Amniotic stem cell (primary cell): ENCODE measurements at places on chromosomes 4 and X.
A peak's percentile ranks its signal among the peaks of the same experiment; 100 is the strongest.

DNA sequence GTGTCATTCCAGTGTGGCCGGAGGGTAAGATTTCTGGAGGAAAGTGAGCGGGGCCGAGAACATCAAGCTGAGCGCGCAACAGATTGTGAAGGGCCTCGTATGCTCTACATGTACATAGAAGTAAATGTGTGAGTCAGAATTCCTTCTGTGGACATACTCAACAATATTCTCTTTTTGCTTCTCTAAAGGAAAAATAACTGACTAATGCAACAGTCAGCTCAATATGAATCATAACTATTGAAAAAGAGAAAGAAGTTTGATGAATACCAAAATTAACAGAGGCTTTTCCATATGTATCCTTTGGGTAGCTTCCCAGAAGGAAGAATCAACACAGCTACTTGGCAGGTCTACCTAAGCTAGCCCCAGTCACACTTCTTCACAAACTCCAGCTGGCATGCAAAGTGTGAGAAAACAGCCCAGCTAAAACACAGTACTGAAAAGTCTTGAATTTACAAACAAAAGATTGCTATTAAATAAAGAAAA is 87.5 kb upstream of the ZFP42 start:
- DNase-seq: peak; percentile 85

- DNase-seq: no peak
These were observed 1450.3 kb downstream of the STIM2 start for GRCh38 chr4:28310926-28311325.

- DNase-seq: no peak
These were observed 54.3 kb downstream of the WWC2 start for GRCh38 chr4:183153190-183153916.

GRCh38 chrX:153633048-153633447 is 14.0 kb upstream of the DUSP9 start:
- no peak for DNase-seq

DNA sequence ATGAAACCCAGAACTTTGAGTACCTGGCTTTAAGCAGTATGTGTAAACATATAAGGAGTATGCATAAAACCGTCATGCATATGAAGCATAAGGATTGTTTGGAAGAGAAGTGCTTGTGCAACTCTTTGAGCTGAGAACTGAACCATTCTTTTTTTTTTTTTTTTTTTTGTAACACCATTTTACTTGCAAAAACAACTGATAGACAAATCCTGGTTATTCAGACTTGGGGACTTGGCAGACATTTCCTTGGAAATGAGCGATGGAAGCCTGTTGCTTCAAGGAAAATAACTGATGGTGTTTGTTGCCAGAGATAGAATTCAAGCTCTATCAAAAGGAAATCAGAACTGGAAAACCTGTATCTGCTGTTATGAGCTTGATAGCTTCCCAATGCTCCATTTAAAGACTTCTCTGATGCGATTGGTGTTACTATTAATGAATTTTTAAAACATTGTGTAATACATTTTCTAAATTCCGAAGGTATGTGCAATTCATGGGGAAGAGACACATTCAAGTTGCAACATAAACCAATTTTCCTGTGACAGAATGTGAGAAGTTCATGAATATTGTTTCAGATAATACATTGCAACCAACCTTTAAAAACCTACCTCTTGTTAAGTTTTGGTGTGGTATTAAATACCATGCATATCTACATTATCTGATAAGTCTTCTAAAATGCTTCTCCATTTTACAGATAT is 47.0 kb upstream of the FAT1 start:
- DNase-seq: no peak

DNA sequence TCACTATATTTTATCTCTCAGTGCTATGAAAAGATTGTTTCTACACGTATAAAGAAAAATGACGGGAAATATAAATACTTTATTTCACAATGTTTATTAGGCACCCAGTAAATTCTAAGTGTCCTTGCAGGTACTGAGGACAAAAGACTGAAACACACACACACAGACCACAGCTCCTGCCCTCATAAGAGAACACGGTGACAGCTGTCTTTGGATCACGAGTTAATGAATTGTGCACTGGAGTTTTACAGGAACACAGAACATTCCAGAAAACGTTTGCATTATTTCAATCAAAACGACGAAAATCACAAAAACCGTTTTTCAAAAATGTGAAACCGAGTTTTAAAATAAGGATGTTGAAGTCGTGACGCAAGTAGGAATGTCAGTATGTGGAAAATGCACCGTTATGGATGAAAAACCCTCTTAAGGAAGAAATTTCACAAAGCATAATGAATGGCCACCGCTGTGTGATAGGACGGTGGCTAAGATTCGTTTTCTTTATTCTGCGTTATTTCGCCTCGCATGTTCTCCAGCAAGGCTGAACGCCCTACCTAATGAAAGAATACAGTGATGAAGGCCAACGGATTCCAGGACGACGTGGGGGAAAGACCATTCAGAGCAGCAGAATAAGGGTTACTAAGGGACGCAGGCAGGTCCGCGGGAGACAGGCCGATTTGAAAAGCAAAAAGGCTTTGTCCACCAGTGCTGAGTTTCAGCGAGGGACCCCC is 24.2 kb downstream of the FAM156A start:
- no peak for DNase-seq

DNA sequence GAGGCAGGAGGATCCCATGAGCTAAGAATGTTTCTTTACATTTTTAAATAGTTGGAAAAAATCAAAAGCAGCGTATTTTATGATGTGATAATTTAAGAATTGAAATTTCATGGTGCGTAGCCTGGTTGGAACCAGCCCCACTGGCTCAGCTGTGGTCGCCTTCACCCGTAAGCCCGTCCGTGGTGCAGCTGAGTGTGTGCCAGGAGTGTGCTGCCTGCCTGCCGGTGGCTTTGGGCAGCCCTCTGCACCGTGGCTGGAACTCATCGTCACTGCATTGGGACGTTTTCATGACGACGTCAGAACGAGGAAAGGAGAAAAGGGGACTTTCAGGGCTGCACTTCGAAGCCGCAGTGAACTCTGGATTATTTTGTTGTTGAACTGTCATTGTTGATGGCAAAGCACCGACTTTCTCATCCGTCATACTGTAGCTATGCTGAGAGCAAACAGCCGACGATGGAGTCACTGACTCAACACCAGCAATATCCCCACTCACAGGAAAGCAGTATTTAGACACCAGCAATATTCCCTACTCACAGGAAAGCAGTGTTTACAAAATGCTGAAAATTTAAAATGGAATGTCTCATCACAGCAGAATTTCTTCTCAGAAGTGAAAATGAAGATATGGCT is 35.1 kb downstream of the PCGF3 start:
- no peak for DNase-seq

DNA sequence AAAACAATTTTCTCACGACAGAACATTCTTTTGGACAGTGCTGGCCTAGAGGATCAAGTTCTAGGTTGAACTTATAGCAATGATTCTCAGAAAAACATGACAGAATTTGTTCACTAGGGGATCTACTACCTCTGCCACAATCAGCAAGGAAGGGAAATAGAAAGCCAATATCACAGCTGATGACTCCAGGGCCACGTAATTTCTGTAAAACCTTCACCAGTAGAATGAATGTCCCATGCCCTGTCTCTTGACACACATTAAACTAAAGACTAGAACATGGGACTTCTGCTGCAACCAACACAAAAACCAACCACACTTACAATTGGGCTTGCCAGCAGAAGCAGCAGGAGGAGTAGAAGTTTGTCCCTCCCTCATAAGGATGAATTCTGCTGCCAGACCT is 86.0 kb upstream of the NPFFR2 start:
- no peak for DNase-seq

GRCh38 chr4:168019019-168019651 is 73.2 kb upstream of the ANXA10 start:
- peak; percentile 50 for DNase-seq

DNA sequence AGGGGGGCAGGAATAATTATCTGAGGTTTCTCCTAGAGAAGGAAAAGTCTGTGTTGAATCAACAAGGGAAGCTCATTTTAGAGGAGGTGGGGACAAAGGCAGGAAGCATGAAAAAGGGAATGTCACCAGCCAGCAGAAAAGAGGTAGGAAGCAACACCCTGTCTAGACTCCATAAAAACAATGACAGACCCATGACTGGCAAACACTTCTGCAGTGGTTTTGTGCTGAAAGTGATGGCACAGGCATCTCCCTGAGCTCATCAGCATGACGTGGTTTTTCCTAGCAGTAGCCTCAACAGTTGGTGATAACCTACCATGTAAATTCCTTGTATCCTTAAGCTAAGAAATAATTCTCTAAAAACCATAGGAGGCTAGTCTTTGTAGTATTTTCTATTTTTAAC is 110.7 kb upstream of the GALNT7 start:
- no peak for DNase-seq

- no peak for DNase-seq
These were observed 7.4 kb downstream of the SNCA start for GRCh38 chr4:89829470-89830138.

DNA sequence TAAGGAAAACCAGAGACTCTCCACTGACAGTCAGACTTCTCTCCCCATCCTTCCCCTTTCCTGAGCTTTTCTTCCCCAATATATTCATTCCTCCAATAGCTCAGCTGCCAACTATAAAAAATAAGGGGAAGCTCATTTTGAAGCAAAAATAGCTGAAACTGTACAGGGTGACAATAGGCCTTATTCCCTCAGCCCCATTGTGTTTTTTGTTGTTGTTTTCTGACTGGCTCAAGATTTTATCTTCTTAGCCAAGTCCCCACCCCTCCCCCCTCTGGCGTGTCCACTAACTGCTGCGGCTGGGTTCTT is 26.2 kb downstream of the PRPS1 start:
- no peak for DNase-seq

GRCh38 chrX:74490247-74490646 is 69.0 kb downstream of the SLC16A2 start:
- DNase-seq: no peak

DNA sequence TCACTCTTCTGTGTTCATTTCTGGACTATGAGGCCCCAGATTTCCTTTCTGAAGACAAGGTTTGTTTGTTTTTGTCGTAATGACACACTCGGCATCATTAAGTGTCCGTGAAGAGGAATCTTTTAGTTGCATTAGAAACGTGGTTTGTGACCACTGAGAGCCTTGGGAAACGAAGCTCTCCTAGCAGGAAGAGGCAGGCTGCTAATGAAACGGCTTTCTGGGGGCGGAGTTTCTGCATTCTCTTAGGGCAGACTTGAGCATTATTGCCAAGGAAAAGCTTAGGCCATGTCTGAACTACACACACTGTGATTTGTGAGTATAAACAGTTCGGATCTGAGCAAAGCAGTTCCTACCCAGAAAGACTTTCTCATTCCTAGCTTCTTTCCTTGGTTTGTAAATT is 64.0 kb downstream of the SOX3 start:
- no peak for DNase-seq

GRCh38 chrX:70313503-70313902 is 23.6 kb downstream of the KIF4A start:
- no peak for DNase-seq

- peak; percentile 1 for DNase-seq
These were observed 22.1 kb downstream of the PPP1R2C start for GRCh38 chrX:42755815-42756214.

DNA sequence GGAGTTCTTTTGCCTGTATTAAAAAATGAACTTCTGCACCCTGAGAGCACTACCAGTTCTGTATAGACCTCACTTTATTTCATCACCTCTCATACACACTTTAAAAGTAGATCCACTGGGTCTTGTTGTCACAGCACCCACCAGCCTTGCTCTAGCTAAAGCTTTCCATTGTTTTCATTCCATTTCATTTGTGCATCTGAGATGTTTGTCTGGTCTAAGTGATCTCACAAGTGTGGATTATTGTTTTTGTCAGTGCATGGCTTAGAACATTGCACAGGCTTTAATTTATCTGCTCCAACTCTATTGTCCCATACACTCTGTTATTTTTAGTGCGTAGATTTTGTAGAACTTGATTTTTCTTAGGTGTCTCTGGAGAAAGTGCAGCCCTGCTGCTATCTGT is 1157.5 kb upstream of the PABPC4L start:
- DNase-seq: no peak

- no peak for DNase-seq
These were observed 275.3 kb downstream of the CRLF2 start for GRCh38 chrX:936979-937769.

DNA sequence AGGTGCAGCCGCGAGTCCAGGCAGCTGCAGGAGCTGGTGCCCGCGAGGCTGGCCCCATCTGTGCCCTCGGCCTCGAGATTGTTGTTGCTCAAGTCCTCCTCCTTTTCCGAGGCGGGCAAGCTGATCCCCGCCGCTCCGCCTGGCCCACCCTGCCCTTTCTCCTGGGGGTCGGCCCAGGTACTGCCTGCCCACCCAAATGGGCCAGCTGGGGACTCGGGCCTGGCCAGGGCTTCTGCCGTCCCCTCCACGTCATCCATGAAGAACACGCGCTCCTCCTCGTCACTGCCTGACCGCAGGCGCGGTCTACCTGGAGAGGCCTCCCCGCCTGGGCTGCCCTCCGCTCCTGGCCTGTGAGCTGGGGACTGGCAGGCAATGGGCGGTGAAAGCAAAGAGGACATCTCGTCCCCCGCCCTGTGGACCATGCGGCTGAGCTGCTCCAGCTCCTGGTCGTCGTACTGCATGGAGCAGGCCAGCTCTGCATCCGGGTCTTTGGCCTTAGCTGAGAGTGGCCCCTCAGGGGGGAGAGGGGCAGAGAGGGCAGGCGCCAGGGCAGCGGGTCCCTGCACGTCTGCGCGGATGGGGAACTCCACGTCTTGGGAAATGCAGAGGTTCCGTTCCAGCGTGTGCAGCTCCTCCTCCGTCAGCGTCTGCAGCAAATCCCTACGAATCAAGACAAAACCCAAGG is 43.1 kb upstream of the MXD4 start:
- DNase-seq: no peak

DNA sequence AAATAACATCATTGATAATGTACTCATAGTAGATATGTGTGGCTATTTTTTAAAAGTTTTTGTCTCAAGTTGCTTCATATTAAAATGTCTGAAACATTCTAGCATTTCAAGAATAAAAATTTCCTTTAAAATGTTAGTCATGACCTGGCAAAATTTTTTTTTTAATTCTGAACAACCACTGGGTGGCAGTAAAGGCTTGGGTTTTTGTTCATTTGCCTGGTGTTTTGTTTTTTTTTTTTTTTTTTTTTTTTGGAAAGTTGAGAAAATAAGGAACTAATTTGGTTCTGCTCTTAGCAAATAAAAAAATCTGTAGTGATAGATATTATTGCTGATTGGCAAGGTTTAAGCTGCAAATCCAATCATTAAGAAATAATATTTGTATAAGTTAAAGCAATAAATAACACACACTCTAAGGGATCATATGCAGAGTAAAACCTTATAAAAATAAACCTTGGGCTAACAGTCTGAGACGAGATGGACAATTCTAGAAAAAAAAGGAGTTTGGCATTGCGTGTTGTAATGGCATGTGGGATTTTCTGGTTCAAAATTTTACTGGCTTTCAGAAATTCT is 81.4 kb downstream of the CEP44 start:
- DNase-seq: no peak
